ENCODE measurements at places on chromosomes 6 and 20. TPM values are rescaled to one million over a fixed set of nuclear protein-coding genes. Genes with fewer than 3 reads are reported as not detected.

The PDYN gene
- total RNA-seq = 0.19 TPM

The RHAG gene
- not detected for total RNA-seq

The PPIL6 gene
- total RNA-seq = 3.4 TPM

The GLP1R gene
- 1.6 TPM for total RNA-seq

The MTCH1 gene
- total RNA-seq = 184 TPM

The BPIFB1 gene
- 1.8 TPM for total RNA-seq

Measured in type B pancreatic cell (in vitro differentiated cells).